ENCODE measurements at places on chromosomes 12 and 14.

- no peak for DNase-seq
Measured at GRCh38 chr12:101439236-101439635, 31.7 kb upstream of the ARL1 start.

- DNase-seq: peak; percentile 56
Measured at GRCh38 chr14:99793213-99794150, at the start of gene EML1. Gene EML1 (plus strand): TSS chr14:99793413. CDS start chr14:99793477, 64 bp downstream.

- DNase-seq: no peak
Measured at GRCh38 chr12:123141615-123142517, 9.0 kb downstream of the PITPNM2 start.

DNA sequence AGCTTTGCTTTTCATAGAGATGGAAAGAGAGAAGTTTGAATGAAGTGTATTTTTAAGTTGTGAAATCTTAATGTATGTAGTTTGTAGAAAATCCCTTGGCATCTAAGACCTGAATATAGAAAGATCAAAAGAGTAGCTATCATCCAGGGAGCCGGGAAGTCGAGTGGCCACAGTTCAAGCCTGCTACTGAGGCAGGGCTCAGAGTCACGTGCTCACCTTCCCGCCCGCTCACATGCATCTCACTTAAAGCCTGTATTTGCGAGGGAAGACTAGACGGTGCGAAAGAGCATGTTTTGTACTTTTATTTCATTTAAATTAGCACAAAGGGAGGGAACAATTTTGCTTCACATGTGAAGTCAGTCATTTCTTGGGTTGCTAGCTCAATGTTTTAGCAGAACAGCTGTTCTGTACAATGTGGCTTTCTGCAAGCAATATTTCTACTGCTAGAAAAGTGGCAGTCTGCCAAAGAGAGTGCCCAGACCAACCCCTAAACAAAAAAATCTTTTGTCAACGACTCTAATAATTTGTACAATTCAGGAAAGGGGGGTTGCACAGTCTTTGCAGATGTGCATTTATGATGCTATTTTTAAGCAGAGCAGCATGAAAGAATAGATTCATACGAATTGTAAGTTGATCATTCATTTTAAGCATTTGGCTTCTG, 290.7 kb downstream of the NPAS3 start:
- no peak for DNase-seq

DNA sequence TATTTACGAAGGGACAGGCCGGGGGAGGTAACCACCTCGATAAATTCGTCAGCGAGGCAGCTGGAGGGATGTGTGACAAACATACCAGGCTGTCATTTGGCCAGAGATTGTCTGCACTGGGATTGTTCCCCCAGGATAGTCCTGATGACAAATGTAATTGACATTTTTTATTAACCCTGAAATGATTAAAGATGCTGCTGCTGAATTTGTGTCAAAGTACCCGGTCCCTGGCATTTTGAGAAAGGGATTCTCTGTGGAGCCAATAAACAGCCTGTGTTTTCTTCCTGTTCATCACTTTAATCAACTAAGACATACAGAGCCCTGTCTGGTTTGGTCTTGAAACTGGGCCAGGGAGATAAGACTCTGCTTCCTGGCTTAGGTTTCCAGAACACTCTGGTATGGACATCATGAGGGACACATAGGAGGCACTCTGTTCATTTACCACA, 117.6 kb downstream of the SLC25A47 start:
- no peak for DNase-seq

DNA sequence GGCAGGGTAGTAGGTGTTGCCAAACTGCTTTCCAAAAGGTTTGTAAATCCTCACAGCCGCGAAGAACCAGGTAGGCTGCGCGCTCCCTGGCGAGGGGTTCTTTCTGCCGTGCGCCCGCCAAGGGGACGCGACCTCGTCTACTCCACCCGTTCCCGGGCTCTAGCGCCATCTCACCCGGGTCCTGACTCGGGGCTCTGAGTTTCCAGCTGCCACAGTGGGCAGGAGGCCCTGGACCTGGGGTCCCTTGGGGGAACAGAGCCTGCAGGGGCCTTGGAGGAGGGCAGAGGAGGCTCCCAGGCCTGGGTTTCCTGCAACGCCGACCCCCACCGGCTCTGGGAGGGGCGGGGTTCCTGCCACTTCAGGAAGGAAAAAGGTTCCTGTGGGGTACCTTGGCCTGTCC, 706 bp downstream of the ANHX start:
- no peak for DNase-seq

DNA sequence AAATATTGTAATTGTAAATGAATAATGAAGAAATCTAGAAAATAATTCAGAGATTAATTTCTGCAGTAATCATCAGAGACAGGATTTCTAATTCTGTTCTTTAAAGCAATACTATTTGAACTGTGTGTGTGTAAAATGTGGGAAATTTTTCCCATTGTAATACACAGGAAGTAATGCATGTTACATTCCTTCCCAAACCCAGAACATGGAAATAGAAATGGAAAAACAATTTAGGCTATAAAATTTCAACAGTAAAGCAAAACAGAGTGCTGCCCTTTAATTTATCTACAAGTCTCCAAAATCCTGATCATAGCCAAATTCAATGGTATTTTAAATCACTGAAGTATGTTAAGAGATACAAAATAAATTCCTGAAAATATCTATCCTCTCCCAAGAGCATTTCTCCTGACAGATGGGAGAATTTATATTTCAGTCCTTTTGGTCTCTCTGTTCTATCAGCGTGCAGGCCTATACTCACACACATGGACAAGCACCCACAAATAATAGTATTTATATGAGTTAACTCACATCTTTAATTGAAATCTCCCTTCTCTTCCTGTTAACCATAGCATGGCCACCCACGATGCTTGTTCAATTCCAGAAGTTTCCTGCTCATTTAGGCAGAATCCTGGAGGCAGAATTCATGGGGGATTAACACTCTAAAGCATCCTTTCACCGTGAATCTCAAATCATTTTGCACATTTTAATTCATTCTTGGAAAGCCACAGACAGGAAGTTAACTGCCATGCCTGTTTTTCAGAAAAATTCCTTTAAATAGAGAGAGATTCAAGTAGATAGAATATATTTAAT, 1465.4 kb upstream of the FLRT2 start:
- DNase-seq: no peak

DNA sequence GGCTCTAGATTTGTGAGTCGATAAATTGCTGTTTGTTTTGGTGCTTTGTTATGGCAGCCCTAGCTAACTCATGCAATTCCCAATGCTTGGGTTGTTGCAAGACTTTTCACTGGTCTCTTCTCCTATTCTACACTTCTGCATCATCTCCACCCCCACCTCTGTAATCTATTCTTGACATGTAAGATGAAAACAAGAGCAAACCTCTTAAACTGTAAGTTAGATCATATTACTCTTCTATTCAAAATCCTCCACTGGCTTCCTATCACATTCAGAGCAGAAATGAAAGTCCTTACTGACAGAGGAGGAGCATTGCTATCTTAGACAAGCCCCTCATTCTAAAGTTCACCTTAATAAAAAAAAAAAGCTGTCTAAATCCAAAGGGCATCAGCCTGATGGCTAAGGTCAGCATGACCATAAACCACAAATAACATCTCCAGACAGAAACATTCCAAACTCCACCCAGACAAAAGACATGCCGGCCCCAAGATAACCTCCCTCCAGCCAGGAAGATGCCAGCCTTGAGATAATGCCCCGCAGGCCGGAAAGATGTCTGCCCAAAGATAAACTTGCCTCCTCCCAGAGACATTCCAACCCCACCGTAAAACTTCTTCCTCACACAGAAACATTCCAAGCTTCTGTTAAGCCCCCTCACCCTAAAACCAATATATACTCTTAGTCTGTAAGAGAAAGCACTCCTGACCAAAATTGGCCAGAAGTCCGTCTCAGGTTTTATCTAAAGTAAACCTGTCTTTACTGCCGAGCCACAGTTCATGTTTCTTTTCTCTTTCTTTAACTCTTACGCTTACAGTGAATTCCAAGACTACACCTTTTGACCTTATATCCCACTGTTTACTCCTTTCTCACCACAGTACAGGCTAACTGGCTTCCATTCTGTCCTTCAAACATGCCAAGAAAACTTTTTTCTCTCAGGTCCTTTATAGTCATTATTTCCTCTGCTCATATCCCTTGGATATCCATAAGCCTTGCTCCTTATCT, 308.9 kb downstream of the KCNH5 start:
- DNase-seq: no peak

DNA sequence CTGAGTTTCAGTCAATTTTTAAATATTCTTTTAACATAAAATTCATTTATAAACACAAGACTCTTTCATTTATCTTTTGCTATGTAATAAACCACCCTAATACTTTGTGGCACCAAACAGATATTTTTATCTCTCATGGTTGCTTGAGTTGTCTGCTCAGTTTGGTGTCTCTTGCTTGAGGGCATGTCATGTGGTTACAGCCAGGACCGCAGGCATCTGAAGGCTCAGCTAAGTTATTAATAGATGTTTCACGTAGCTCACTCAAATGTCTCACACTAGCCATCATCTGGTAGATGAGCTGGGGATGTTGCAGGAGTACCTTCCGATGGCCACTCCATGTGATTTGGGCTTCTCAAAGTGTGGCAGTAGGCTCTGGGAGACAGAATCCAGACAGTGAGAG, 597.8 kb downstream of the ETNK1 start:
- no peak for DNase-seq

GRCh38 chr12:96714199-96714598, 192.9 kb upstream of the NEDD1 start:
- no peak for DNase-seq

DNA sequence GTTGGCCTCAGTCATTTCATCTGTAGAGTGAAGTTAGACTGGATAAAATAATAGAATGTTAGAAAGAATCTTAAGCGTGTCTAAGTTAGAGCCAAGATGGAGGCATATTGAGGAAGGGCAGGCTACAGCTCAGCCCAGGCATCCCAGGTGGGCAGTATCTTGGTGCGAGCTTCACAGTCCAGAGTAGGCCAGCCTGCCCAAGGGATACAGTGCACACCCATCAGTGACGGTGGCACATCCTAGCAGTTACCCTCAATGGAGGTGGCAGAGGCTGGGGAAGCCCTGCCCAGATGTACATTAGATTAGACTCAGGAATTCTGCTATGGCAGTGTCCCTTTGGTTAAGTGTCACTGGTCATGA, 21.5 kb downstream of the TULP3 start:
- DNase-seq: no peak

DNA sequence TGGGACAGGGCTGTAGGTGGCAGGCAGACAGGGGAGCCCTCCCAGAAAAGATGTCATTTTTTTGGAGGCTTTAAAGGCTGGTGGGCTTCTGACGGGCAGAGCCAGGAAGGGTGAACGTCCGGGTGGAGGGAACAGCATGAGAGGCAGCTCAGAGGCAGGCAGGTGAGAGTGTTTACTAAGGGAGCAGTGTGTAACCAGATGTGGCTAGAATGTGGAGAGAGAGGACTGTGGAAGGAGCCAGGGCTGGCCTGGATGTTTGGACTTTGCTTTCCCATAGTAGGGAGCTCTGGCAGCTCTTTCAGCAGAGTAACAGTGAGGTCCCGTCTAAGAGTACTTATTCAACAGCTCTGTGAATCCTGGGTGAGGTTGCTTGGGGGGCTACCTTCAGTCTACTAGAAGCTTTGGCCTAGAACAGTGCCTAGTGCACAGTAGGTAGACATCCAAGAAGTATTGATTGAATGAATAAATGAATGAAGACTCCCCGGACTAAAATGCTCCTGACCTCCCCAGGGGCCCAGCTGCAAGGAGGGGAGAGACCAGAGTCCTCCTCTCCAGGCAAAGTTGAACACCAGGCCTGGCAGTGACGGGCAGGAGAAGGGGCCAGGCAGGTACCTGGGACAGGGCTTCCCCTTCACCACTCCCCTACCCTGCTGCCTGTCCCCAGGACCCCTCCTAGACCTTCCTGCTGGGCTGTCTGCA, 8.5 kb downstream of the FAM222A start:
- no peak for DNase-seq

GRCh38 chr12:84492351-84492883, 420.2 kb downstream of the SLC6A15 start:
- DNase-seq: no peak

DNA sequence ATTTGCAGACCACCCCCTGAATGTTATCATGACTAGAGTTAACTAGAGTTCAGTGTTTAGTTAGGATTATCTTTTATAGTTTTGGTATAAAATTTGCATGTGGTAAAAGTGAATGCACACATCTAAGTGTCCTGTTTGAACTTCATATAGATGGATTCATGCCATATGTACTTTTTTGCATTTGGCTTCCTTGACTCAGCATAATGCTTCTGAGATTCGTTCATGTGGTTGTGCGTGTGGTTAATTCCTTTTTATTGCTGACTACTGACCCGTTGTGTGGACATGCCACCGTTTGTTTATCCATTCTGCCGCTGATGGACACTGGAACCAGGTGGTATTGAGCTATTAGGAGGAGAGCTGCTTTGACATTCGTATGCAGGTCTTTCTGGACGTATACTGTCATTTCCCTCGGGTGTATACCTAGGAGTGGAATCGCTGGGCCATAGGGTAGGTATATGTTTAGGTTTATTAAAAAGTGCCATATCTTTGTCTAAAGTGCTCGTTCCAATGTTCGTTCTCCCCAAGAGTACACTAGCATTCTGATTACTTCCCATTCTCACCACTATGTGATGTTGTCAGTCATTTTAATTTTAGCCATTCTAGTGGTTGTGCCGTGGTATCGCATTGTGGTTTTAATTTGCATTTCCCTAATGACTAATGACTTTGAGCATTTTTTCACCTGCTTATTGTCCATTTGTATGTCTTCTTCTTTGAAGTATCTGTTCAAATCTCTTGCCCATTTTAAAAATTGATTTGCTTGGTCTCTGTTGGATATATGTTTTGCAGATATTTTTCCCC, 37.7 kb downstream of the RIN3 start:
- no peak for DNase-seq

DNA sequence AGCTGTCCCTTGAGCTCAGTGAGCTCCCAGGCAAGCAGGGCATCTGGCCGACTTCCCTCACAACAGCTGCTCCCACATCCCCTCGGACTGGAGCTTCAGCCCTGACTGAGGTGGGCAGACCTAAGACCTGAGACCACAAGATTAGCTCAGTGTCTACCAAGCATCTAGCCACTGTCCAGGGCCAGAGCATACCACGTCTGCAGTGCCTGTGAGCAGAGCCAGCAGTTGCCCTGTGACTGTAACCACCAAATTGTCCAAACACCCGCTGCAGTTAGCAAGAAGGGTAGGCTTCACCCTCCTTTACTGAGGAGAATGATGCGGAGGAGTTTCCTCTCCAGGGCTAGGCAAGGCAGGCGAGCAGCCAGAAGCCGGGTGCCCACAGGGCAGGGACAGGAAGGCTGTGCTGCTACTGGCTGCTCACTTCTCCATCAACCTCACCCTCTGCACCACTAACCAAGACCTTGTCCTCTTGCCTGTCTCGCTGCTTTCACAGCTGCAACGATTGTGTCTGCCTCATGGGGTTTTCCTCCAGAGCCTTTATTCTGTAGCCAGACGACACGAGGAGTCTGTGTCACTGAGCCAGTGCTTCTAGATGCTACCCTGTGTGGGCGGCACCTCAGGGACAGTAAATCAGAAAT, 53.9 kb downstream of the ANAPC7 start:
- DNase-seq: peak; percentile 10

- DNase-seq: no peak
Measured at GRCh38 chr12:65164244-65164643, 5.1 kb upstream of the LEMD3 start.

GRCh38 chr14:61257469-61258057, 23.6 kb downstream of the TMEM30B start:
- no peak for DNase-seq
